M059J (cell line): ENCODE measurements at places on chromosomes 5 and 9.
A peak's percentile ranks its signal among the peaks of the same experiment; 100 is the strongest.

GRCh38 chr9:35257986-35258659, 96.3 kb downstream of the UNC13B start:
- DNase-seq, result no peak

GRCh38 chr5:33238826-33239695, 201.7 kb upstream of the TARS1 start:
- DNase-seq, result peak; percentile 37

DNA sequence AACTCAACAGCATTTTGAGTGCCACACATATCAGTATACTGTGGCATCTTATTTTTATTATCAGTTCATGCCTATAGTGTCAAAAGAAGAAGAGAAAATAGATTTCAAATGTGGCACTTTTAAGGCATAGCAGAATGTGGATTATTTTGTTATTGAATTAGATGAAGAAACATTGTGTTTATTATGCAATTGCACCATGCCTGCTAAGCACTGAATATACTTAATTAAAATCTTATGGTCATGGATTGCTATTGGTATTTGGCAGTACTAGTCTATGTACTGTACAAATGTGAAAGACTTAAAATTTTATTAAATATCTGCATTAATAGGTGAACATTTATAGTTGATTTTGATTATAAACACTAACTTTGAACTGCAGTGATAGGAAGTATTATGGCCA, 128.8 kb downstream of the FER start:
- DNase-seq, result no peak

GRCh38 chr5:150410524-150411244, 2.0 kb downstream of the CD74 start:
- DNase-seq, result peak; percentile 77

DNA sequence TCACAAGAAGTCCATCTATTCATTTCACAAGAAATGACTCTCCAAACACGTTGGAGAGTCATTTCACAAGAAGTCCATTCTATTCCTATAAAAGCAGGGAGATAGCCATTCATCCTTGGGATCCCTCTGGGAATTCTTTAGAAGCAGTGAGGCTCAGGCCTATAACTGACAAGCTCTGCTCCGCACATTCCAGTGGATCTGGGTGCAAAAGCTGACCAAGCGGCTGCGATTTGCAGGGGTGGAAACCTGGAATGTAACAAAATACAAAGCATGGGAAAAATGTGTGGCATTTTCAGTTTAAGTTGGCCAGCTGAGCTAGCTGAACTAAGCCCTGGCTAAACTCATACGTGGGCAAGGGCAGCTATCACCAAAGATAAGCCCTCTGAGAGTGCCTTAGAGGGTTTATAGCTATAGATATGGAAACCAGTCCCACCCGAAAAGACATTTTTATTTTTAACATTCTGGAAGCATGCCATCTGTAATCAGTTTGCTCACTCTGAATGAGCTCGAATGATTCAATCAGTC, 8.7 kb downstream of the TAS2R1 start:
- DNase-seq, result peak; percentile 26

- DNase-seq, result peak; percentile 49
Measured at GRCh38 chr5:1090538-1090937, 21.3 kb downstream of the SLC12A7 start.

- peak; percentile 73 for DNase-seq
Measured at GRCh38 chr5:33827018-33827707, 64.6 kb downstream of the ADAMTS12 start.

DNA sequence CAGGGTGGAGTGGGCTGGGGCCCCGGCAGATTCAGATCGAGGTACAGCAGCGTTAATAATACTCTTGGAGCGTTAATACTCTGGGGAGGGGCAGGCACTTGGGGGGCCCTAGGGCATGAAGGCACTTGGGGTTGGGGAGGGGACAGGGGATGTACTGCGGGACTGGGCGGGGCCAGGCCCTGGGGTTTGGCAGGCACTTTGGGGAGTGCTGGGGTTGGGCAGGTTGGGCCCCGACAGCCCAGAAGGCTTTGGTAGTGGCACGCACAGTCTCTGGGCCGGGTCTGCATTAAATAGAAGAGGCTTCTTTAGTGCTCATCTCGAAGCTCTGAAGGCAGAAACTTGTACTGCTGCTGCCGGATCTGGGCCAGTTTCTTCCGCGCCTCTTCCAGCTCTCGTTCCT, 7.8 kb upstream of the TPM2 start:
- DNase-seq, result no peak

DNA sequence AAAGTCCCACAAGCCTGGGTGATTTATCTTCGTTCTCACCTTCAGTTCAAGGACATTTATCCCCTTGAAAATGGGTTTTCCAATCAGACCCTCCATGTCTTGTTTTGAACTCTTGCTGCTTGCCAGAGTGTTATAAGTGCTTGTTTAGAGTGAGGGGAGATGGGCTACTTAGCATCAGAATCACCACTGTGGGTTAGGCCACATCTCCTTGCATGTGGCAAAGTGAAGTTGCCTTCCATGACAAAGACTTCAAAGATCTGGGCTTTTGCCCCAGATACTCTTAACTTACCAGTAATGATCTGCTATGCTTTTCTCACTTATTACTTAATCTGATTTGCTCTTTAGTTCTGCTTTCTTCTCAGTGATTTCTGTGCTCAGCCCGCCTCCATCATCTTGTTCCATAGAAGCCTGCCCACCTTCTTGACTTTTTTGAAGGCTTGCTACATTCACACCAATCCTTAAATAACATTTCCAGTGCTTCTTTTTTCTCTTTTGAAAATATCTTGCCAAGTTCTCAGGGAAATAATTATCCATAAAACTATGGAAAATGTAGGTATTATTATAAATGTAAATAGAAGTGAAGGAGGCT, 39.0 kb downstream of the GPR21 start:
- no peak for DNase-seq

- DNase-seq, result no peak
Measured at GRCh38 chr5:169627551-169627950, 9.5 kb upstream of the DOCK2 start.

DNA sequence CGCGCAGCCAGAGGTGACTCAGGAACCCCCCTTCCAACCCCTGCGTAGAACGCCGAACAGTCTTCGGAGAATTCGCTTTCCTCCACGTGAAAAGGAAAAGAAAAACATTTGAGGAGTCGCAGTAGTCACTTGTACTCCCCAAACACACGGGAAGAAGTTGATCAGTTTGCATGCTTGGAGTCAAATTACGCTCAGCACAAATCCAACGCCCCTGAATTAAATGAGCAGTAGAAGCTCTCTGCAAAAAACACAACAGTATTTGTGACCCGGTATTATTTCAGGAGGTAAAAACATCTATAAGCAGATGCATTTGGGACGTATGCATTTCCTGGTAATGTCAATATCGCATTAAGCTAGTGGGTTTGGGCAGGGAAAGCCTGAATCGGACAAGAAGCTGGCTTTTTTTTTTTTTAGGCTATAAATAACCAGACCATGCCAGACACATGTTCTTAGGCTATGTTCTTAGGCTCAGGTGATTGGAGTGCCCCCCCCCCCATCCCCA, 854 bp upstream of the ARL15 start:
- peak; percentile 53 for DNase-seq

DNA sequence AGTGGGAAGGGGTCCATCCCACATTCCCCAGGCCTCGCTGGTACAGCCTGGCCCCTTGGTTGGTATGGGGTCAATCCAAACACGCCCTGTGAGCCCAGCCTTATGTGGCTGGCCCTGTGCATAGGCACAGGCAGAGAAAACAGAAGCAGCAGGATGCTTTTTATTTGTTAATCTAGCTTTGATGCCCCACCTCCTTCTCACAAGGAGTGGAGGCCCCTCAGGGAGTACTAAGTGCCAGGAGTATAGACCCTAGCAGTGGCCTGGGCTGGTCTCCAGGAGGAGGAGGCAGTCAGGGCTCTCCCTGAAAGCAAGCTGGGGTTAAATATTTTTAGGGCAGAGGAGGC, 14.6 kb upstream of the TCF7 start:
- no peak for DNase-seq

GRCh38 chr5:2640717-2641116, 110.8 kb downstream of the IRX2 start:
- DNase-seq, result no peak

GRCh38 chr5:2093859-2094615, 211.3 kb upstream of the IRX4 start:
- DNase-seq, result peak; percentile 87

- DNase-seq, result peak; percentile 79
Measured at GRCh38 chr5:132102101-132102701, 28.6 kb downstream of the CSF2 start.

GRCh38 chr9:107024193-107024592, 161.2 kb downstream of the ZNF462 start:
- peak; percentile 58 for DNase-seq

DNA sequence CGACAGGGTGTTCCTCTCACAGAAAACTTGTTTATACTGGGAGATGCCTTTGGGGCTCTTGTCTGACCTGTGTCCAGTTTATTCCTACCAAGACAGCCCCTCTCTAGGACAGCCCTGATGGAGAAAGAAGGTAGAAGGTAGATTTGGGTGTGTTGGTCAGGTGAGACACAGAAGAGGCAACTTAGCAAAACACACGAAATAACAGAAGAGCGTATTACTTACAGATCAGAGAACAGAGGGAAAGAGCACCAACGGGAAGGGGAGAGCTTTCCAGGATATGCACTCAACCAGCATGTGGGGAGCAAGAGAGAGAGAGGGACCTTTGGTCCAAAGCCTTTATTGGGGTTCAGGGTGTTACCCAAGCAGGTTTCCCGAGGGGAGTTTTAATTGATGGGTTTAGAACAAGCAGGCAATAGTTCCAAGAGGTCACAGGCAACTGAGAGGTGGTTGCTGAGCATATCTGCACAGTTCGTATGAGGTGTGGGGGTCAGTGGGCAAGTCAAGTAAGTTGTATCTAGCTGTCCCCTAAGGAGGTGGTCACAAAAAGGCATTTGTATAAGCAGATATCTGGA, 31.8 kb downstream of the BAAT start:
- no peak for DNase-seq
